Stimulated activated CD4-positive, alpha-beta T cell treated with anti-CD3 and anti-CD28 coated beads, TNF-alpha, amount 100 ng/mL, for 4 hours (primary cell): ENCODE measurements at places on chromosomes 3 and 15.

GRCh38 chr3:277873-278272, 81.3 kb downstream of the CHL1 start:
- DNase-seq, result no peak

DNA sequence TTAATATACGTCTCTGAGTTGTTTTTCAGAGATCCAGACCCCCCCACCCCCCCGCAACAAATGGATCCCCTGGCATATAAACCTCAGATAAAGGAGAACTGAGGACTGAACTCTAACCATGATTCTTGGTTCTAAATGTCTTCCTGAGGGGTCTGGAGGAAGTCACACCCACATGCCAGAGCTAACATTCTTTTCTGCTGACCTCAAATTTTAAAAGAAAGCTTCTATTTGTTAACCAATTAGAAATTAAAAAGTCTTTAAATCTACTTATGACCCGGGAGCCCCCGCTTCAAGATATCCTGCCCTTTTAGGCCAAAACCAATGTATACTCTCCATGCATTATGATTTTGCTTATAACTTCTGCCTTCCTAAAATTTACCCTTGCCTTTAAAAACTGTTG, 188.3 kb downstream of the ECT2 start:
- DNase-seq, result no peak

DNA sequence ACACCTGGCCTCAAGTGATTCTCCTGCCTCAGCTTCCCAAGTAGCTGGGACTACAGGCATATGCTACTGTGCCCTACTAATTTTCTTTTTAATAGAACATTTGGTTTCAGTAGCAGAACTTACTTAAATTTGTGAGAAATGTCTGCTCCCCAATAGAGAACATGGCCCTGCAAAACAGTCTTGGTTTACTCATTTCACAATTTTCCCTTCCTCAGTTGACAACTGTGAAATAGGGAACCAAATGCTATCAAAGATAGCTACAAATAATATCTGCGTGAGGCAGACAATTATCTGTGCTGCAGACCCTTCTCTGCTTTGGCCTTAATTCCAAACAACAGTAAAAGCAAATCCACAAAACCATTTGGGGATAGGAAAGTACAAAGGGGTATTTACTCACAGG, 22.6 kb downstream of the METTL6 start:
- DNase-seq, result no peak

DNA sequence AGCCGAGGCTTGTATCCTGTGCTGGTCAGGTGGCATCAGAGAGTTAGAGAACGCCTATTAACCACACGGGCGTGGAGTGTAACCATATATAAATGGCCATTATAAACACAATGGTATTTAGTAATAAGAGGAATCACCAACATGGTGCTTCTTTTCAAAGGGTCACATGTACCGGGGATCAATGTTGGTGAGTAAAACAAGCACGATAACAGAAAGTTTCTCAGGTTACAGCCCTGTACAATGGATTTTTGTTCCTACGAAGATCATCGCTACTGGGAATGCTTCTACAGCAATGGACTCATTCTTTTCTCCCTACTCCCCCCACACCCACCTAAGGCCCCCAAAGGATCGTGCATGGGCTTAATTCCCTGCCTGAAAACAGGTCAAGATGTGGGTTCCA, 42.5 kb downstream of the MEIS2 start:
- no peak for DNase-seq

DNA sequence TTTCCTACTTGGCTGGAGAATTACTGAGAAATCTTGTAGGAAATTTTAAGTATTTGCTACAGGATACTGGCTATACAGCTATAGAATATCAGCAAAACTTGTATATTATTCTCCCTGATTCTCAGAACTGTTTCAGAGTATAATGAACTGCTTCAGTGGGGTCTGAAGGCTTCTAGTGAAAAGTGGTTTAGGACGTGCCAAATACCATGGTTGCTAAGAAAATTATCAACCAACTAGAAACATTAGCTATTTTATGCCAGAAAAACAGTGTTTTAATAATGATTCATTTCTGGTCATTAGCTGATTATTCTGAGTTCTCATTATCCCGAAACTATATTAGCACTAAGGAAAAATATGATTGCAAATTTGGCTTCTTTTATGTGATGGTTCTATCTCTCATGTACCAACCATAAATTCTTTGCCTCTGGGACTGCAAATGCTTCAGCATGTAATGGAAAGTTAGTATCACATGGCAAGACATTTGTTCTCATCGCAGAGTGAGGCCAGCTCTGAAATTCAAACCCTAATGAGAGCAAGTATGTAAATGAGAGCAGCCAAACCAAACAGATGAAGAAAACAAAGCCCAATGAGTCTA, 11.0 kb upstream of the TSC22D2 start:
- no peak for DNase-seq

- DNase-seq, result no peak
Observed at GRCh38 chr3:51163051-51163450, 222.0 kb upstream of the MANF start.

DNA sequence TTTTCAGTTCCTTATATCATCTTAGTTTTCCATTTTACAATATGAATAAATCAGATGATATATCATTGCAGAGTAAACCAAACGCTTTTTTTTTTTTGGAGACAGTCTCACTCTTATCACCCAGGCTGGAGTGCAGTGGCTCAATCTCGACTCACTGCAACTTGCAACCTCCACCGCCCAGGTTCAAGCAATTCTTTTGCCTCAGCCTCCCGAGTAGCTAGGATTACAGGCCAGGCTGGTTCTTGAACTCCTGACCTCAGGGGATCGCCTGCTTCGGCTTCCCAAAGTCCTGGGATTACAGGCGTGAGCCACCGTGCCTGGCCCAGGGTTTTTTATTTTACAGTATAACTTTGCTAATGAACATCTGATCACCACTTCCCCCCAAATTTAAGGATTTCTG, 5.9 kb upstream of the EBLN2 start:
- no peak for DNase-seq

GRCh38 chr3:72728958-72729467, 119.2 kb downstream of the SHQ1 start:
- DNase-seq, result no peak

- DNase-seq, result no peak
Observed at GRCh38 chr3:194548346-194549321, 61.8 kb upstream of the ATP13A3 start.

- no peak for DNase-seq
Observed at GRCh38 chr15:57302640-57303257, 73.6 kb upstream of the CGNL1 start.

DNA sequence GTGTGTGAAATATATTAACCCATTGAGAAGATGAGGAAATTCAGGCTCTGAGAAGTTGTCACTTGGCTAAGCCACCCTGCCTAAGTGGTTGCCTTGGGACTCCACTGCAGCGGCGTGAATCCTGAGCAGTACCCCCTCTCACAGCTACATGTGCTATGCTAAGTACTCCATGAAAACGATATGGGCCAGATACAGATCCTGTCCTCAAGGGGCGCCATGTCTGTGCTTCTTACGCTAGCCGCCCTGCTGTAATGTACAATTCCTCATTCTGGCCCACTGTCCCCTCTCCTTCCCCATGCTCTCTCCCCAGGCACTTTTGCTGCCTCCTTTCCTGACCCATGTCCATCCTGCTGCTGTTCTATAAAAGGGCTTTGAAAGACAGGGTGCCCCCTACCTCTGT, 140.3 kb downstream of the FEZF2 start:
- DNase-seq, result no peak

GRCh38 chr3:39255503-39256325, 24.1 kb downstream of the CX3CR1 start:
- DNase-seq, result no peak

DNA sequence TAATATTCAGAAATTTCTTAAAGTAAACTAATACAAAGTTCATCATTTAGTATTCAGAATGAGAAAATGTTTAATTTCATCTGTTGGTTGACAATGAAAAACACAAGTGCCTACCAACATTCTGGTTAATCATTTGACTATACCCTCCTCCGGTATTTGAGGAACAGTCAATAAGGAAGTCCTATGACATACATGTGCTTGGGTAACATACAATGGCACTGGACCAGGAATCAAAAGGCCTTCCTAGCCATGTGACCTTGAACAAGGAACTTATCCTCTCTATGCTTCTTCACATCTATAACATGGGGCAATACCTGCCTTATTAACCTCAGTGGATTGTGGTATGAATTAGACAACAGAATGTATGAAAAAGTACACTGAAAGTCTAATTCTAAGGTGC, 65.8 kb downstream of the ZNF280D start:
- no peak for DNase-seq

DNA sequence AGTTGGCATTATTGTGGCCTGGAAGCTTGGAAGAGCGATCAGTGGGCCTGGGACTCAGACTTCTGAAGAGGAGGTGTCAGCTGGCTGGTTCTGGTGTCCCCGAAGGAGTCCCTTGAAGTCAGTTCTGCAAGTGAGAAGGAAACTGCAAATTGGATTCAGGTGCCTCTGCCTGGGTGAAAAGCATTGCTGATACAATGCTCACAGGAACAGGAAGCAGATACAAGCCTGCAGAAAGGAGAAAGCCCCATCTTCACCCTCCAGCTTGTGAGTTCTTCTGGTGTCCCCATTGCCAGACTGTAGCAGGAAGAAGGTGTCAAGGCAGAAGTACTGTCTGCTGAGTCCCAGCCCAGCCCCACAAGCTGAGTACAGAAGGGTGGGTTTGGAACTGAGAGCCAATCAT, 271.3 kb downstream of the PLOD2 start:
- no peak for DNase-seq

GRCh38 chr3:49930922-49931321, 1.3 kb upstream of the MON1A start:
- DNase-seq, result no peak

DNA sequence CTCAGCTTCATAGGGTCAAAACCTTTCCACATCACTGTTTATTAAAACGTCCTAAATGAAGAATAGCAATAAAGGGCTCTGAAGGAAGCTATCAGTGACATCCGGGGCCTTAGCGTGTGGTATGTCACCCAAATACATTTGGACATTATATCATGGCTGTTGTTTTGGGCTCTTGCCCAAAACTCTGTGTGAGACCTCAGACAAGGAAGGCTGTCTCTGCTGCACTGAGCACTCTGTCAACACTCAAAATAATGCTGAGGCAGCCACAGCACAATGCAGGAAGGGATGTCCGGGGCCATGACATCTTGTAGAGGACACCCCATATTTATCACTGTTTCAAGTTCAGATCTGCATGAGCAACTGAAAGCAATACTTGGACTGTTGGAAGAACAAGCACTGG, 293.8 kb upstream of the WNT5A start:
- DNase-seq, result no peak

GRCh38 chr3:168021737-168022450, 73.8 kb downstream of the GOLIM4 start:
- DNase-seq, result no peak

GRCh38 chr3:112365636-112366035, 32.7 kb downstream of the CD200 start:
- no peak for DNase-seq

DNA sequence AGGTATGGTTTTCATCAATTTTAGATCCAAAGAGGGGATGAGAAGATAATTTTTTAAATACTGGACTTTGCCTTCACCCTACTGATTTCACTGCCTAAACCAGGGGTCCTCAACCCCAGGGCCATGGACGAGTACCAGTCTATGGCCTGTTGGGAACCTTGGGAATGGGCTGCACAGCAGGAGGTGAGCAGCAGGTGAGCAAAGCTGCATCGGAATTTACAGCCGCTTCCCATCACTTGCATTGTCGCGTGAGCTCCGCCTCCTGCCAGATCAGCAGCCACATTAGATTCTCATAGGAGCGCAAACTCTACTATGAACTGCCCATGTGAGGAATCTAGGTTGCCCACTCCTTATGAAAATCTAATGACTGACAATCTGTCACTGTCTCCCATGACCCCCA, 76.3 kb upstream of the TTBK2 start:
- DNase-seq, result no peak

- DNase-seq, result no peak
Observed at GRCh38 chr15:75123395-75123794, 78.3 kb upstream of the C15orf39 start.

DNA sequence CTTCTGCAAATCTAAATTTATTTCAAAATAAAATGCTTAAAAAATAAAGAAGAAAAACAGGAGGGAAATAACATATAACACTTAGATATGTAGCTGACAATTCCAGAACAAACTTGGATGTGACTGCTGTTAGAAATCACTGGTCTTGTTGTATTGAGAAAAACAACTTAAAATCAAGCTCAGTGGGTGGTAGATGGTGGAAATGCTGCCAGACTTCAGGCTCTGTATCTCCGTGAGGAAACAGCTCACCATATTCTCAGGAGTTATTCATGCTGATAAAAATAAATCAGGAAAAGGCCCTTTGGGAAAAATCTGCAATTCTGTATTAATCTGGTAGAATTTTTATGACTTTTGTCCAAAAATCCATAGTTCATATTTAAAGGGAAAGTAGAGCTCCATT, 477.6 kb downstream of the RAP2B start:
- DNase-seq, result no peak

- no peak for DNase-seq
Observed at GRCh38 chr3:106371971-106372805, 503.4 kb upstream of the CBLB start.

DNA sequence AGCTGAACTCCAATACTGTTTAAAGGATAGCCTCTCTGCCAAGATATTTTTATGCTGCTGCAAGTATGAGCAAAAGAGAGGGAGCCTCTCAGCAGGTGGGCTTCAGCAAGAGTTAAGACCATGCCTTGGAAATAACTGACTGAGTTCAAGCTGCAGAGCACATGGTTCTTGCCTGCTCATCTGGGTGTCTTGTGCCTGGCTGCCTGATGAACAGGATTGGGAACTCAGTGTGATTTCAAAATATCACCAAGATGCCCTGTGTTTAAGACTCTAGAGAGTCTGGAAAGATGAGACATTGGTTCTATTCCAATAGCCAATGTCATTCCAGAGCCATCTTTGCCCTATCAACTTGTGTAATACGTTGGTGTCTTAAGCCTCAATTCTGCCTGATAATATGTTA, 147.5 kb upstream of the VEPH1 start:
- no peak for DNase-seq

DNA sequence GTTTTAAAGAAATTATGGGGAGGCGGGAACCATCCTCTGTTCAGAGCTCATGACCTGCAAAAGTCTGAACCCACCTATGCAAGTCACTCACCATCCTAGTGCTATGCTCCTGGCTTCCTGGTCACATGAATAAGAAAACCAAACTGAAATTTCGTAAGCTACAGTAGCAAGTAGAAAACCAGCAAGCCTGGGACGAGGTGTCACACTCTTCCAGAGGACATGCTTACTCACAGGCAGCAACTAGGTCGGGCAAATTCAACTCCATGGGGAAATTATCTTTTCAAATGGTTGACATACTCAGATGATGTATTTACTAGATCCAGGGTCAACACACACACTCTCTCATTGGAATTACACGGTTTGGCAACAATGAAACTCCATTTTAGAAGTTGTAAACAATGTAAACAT, 31.3 kb downstream of the LDHAL6B start:
- no peak for DNase-seq

DNA sequence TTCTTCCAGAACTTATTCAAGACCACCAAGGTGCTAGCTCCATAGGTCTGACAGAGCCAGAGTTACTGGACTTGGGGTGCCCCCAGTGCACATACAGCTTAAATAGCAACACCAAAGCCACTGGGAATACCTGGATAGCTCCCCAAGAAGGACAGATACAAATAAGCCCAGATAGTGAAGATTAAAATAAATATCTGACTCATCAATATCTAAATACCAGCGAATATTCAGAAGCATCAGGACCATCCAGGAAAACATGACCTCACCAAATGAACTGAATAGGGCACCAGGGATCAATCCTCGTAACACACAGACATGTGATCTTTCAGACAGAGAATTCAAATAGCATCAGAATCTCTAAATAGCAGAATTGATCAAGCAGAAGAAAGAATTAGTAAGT, 931.6 kb downstream of the OTOL1 start:
- no peak for DNase-seq
